Midbrain (tissue), 1 donor: ENCODE measurements at places on chromosomes 2 and 18.

DNA sequence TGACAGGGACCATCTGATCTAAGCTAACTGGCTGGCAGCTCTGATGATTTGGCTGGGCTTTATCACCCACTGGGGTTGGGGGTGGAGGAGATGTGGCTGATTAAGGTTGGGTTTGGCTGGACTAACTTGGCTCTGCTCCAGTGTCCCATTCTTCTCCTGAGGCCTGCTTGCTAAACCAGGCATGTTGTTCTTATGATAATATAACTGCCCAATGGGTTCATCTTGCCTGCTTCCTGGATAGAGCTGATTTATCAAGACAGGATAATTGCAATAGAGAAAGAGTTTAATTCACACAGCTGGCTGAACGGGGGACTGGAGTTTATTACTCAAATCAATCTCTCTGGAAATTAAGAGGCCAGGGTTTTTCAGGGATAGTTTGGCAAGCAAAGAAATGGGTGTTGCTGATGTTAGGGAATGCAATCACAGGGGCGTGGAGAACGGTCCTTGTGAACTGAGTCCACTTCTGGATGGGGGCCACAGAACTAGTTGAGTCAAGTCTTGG, 150.4 kb downstream of the PTH2R start:
- DNase-seq, result no peak

- DNase-seq, result no peak
Observed at GRCh38 chr2:105915005-105915558, 170.4 kb downstream of the NCK2 start.

- no peak for DNase-seq
Observed at GRCh38 chr2:63710732-63711131, 122.0 kb downstream of the MDH1 start.

- DNase-seq, result no peak
Observed at GRCh38 chr2:201852878-201853415, 46.6 kb downstream of the CDK15 start.

GRCh38 chr18:36633961-36634412, 194.8 kb downstream of the TPGS2 start:
- DNase-seq, result no peak

DNA sequence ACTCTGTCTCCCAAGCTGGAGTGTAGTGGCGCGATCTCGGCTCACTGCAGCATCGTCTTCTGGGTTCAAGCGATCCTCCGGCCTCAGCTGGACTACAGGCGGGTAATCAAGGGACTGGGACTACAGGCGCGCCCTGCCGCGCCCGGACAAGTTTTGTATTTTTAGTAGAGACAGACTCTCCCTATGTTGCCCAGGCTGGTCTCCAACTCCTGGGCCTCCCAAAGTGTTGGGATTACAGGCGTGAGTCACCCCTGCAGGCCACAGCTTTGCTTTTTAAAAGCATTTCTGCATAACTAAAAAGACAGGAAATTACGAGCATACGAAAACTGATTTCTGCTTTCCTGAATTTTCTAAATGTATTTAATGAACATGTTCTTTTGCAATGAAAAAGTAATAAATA, 916 bp upstream of the OSBPL1A start:
- no peak for DNase-seq

GRCh38 chr2:197197895-197198311, 112.7 kb downstream of the ANKRD44 start:
- no peak for DNase-seq

- DNase-seq, result no peak
Observed at GRCh38 chr2:220585241-220585640, 957.8 kb downstream of the SLC4A3 start.

DNA sequence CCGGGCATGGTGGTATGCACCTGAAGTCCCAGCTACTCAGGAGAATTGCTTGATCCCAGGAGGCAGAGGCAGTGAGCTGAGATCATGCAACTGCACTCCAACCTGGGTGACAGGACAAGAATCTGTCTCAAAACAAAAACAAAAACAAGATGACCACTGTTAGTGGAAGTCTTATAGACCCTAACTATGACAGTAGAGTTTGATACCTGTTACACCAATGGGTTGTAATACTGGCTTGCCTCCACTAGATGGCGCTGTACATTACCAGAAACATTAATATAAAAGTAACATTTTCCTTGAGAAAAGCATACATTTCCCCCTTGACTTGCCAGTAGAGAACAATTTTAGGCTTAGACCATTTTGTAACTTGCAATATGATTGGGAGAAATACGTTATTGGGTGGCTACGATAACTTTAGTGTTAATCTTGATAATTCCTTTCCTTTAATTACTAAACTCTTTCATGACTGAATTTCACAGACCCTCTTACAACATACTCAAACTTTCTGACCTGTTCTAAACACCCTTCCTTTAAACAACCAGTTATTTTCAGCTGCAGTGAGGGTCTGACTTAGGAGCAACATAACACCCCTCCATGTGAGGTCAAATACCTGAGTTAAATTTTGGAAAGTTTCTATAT, 19.5 kb downstream of the SLC25A52 start:
- DNase-seq, result peak; percentile 41

- no peak for DNase-seq
Observed at GRCh38 chr2:52879561-52879960, 888.0 kb upstream of the CHAC2 start.

DNA sequence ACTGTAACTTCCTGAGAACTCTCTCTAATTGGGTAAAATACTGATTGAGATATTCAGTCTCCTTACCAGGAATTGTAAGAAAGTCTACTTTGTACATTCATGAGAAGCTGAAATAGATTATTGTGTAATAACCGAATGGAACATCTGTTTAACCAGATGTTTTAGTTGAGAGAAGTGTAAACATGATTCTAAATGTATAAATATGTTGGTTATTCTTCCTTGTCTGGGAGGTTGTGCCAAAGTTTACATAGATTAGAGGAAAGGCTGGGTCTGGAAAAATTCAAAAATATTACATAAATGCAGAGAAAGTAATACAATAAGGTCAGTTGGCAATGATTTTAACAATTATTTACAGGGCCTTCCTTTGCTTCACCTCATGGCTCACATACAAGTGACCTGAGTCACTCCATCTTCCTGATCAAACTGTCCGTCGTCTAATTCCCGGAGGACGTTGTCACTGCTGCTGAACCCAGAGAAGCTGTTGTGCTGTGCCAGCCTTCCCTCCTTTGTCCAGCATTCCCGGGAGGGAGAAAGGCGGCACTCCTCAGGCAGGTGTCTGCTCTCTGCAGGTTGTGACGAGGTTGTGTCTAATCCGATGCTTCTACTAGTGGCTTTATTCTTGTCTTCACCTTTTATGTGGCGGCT, 55.9 kb downstream of the MOB4 start:
- DNase-seq, result no peak
